ENCODE measurements at places on chromosomes 2 and 18. TPM values are rescaled to one million over a fixed set of nuclear protein-coding genes. Genes with fewer than 3 reads are reported as not detected.

GRCh38 chr18:57210716-57211411 lies 64.0 kb downstream of the BOD1L2 start:
- DNase-seq = no peak

TGFA gene
- 2.5 TPM for total RNA-seq

GRCh38 chr18:52341608-52342381 lies 1.8 kb downstream of the DCC start:
- DNase-seq = no peak

ALKAL2 gene
- 3.6 TPM for total RNA-seq

Data from Peyer's patch (tissue), 4 donors.